ENCODE measurements at places on chromosomes 6 and 20. TPM values are rescaled to one million over a fixed set of nuclear protein-coding genes. Genes with fewer than 3 reads are reported as not detected.

SERPINB1 gene
- total RNA-seq: 146 TPM

C20orf141 gene
- total RNA-seq: 1.2 TPM

OLIG3 gene
- not detected for total RNA-seq

RBPJL gene
- not detected for total RNA-seq

SLC32A1 gene
- not detected for total RNA-seq

SRSF3 gene
- 206 TPM for total RNA-seq

DNA sequence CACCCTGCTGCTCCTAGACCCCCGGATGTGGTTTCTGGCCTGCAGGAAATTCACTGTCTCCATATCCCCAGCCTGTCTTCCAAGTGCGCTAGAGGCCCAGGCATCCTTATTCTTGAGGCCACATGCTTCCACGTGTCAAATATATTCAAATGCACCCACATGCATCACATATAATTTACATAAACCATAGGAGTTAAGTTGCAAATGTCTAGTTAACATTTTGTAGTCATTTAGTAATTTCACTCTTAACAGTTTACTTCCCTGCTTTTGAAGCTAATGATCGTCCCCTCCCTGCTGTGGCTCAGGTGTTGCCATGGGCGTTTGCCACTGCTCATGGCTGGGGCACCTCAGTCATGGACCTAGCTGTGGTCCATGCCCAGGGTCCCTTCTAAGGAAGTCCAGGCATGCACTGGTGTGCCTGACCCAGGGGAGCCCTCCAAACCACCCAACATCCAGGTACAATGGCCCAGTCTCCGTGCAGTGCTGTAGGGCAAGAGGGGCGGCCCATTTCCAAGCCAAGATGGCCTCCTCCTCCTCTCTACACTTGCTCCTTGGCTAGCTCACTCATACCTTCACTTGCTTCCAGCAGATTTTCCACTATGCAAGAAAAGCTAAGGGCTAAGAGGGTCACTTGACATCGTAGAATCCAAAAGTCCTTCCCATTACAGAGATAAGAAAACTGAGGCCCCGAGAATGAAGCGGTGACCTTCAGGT lies 42.4 kb downstream of the FGD2 start:
- no peak for DNase-seq

DNA sequence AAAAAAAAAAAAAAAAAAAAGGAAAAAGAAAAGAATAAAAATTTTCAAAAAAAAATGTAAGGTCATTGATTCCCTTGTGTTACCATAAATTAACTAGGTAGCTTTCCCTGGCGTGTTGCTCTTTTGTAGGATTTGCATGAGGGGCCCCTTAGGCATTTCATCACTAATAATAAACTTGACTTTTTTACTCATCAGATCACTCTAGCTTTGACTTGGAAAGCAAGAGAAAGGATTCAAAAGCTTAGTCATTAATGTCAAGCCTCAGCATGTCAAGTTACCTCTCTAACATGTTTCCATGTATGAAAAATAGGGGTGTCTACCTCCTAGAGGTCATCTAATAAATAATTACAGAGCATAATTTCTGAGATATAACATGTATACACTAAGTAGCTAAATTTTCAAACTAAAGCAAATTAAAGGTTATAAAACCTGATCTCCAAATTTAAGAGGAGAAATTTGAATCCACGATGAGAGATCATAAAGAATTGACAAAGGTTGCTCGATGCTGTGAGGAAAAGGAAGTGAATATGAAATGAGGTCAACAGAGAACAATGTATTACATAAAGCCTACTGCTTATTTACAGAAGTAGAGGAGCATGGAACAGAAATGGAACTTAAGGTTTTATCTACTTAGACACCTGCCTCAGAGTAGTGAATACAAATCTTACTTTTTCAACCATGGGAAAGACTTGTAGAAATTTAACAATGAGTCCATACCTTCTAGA lies 86.8 kb downstream of the ARHGAP18 start:
- no peak for DNase-seq

DNA sequence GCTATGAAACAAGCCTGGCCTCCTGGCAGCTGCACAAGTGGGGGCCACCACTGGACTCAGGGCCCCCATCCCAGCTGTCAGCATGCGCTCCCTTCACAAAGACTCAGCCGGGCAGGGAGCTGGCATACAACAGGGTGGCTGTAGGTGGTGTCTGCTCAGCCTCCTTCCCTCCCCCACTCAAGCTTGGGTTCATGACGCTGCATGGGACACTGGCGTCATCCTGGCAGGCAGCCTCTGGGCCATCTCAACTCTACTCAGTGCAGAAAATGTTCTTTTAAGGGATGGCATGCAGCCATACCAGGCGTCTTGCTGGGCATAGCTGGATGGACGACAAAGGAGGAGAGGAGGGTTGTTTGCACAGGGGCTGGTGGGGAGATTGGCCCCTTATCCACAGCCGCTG lies 30.5 kb downstream of the SAYSD1 start:
- no peak for DNase-seq

DNA sequence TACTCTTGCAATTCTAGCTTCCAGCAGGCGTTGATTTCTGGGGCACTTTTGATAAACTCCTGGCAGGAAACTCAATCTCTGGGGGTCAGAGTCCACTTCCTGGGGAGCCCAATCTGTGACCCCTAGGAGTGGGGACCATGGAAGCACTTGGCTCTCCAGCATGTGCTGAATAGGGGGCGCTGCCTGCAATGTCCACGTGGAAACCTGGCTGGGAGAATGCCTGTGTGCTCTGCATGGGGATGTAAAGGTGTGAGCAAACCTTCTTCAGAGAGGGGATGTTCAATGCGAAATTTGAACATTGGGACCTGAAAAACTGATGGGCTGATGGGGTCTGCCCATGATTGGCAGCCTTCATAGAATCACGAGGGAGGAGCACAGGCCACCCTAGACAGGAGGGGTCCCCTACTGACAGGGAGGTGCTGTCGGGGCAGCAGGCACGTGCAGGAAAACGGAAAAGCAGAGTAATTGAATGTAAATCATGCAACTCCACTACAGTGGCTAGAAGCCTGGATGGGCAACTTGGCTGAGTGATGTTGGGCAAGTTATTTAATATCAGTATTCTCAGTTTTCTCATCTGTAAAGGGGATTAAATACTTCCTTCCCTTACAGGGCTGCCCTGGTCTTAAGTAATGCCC lies 47.8 kb downstream of the CEP43 start:
- no peak for DNase-seq

DNA sequence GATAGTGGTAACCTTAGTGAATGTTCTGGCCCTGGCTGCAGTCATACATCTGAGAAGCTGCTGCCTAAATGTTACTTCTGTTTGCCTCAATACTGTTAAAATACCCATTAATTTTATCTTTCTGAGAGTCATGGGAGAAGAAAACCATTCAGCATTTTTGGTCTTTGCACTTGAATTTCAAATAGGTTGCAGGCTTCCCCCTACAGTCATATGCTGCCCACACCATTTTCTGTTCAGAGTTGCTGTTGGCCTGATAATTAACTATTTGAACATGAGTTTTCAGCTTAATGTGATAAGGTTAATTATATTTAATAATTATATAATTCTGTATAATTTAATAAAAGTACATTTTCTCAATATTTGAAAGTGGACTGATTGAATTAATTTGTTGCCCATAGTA lies 325.5 kb upstream of the KCNQ5 start:
- DNase-seq: no peak

GRCh38 chr6:44431118-44431725 lies 43.7 kb downstream of the CDC5L start:
- no peak for DNase-seq

DNA sequence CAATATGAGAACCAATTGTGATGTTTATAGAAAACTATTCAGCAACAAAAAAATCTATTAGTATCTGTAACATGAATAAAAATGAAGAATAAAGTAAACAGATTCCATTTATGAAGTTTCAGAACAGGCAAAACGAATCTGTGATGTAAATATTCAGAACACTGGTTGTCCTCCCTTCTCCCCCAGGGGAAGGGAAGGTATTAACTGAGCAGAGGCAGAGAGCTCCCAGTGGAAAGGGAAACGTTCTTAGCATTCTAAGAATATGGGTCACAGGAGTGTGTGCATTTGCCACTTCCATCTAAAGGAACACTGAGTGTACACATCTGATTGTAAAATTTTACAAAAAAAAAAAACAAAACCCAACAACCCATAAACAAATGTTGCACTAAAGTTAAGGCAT lies 23.1 kb downstream of the SPAG4 start:
- no peak for DNase-seq

DNA sequence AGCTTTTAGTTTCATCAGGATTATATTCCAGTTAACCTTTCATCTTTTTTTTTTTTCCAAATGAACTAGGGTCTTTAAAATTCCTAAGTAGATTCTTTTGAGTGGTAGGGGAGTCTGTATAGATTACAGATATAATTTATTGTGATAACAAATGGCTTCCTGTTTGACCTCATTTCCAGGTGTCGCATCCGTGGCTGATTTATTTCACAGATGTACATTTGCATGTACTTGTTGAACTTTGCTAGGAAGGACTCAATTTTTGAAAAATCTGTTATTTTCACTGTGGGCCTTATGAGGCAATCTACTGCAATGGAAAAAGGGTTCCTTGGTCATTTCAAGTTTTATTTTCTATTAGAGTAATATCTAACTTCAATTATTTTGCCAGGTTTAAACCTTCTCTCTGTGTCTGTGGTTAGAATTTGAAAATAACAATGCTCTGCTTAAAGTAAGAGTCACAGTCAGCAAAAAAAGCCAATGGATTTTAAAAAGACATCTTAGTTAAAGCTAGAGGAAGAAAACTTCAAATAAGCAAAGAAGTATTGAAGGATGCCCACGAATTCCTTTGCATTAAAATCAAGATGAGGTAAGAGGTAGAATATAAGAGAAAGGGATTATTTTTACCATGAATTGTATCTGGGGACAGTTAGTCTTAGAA lies 57.9 kb downstream of the SAMD5 start:
- no peak for DNase-seq

- no peak for DNase-seq
Observed at GRCh38 chr20:47036091-47036870, 141.6 kb downstream of the EYA2 start.

GRCh38 chr6:141666187-141666586 lies 466.5 kb upstream of the GJE1 start:
- no peak for DNase-seq

Measured in omental fat pad (tissue), 4 donors.